ENCODE measurements at places on chromosomes 2 and 18.
A peak's percentile ranks its signal among the peaks of the same experiment; 100 is the strongest.

GRCh38 chr2:196959734-196960338, 33.3 kb upstream of the PGAP1 start:
- DNase-seq: no peak

GRCh38 chr2:229087267-229087666, 183.8 kb downstream of the PID1 start:
- DNase-seq: no peak

- DNase-seq: no peak
These were observed 68.9 kb downstream of the TRABD2A start for GRCh38 chr2:84811839-84812431.

DNA sequence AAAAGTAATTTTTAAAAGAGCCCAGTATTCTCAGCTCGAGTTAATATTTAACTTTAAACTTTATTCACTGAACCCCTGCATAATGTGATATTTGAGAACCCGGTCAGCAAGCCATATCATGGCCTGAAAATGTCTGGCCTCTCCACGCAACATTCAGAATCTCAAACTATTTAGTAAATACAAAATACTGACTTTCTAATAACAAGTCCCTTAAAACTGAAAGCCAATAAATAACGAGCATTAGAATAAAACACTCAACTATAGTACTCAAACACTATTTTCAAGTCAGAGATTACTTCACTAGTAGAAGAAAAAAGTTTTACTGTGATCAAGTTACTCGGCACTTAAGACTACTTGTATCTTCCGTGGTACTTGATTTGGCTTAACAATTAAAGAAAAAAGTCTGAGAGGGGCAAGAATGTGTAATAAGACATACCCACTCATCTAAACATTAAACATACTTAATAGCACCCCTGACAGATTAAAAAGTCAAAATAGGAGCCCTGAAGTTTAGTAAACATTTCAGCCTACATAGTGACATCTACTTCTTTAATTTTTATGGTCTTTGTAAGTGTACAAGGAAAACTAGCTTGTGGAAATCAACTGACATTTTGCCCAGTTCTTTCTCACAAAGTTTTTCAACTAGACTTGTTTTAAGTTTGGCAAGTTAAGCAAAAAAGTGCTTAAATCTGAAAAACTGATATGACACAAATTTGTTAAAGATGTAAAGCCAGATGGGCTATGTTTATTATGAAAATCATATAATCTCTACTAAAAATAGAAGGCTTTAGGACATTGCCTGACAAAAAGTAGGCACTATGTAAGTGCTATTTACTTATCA, 38.2 kb downstream of the RTN4 start:
- no peak for DNase-seq

DNA sequence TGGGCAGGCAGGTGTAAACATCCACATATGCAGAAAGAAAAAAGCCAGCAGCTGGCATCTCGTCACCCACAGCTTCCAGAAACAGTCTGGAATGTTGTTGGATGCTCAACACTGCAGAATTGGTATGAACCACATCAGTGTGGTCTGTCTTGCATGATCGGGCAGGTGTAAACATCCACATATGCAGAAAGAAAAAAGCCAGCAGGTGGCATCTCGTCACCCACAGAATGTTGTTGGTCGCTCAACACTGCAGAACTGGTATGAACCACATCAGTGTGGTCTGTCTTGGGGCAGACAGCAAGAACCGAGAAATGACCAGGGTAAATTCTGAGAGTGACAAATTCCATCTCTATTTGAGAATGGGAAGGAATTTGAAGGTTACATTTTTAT, 39.6 kb downstream of the DOCK10 start:
- DNase-seq: no peak

DNA sequence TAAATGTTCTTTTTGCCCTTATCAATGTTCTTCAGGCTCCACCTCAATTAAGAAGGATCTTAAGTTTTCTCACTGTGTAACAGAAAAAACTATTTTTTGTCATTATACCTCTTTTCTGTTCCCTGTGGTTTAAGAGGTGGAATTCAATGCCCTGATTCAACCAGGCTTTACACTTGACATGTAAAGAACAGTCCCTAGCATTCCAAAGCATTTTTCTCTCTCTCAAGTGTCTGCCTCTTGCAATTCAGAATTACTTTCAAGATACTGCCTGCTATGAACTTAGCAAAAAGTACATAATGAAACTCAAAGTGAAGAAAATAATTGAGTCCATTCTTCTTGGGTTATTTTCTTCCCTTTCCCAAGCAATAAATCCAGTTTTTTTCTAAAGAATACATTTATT, 160.6 kb upstream of the NOL4 start:
- no peak for DNase-seq

DNA sequence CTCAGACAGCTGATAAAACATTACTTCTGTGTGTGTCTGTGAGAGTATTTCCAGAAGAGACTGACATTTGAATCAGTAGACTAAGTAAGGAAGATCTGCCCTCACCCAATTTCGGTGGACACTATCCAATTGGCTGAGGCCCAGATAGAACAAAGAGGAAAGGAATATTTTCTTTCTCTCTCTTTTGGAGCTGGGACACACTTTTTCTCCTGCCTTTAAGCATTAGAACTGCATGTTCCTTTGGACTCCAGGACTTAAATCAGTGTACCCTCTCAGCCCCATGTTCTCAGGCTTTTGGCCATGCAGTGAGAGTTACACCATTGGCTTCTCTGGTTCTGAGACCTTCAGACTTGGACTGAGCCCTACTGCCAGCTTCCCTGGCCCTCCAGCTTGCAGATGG, 3.3 kb upstream of the SRBD1 start:
- no peak for DNase-seq

- peak; percentile 44 for DNase-seq
These were observed 219.5 kb upstream of the NRP2 start for GRCh38 chr2:205462681-205463345.

DNA sequence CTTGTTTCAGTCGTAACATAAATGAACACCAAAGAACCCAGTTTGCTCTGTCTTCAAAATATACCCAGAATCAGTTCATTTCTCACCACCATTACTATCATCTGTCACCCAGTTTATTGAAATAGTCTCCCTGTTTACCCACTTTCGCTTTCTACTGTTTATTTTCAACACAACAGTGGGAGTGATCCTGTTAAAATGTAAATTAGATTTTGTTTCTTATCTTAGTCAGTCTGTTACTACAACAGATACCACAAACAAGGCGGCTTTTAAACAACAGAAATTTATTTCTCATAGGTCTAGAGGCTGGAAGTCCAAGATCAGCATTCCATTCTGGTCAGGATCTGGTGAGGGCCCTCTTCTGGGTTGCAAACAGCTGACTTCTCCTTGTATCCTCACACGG, 74.8 kb downstream of the ARHGAP15 start:
- DNase-seq: no peak

DNA sequence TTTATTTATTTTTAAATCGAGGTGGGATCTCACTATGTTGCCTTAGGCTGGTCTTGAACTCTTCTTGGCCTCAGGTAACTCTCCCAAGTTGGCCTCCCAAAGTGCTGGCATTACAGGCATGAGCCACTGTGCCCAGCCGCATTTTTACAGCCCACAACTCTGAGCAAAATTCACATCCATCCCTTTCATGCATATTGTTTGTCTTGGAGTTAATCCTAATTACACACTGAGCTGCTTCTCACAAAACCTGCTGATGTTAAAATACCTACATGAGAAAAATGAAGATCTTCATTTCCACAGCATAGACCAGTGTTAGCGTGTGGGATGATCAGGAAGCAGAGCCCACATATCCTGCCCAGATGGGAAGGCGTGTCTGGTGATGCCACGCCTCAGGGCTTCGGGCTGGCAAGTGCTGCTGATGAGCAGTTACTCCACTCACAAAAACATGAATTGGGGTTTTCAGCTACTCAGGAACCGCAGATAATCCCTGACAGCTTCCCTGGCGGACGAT, 14.6 kb downstream of the ITGB1BP1 start:
- peak; percentile 16 for DNase-seq

- DNase-seq: no peak
These were observed 78.2 kb downstream of the MYL12B start for GRCh38 chr18:3340015-3340681.

- no peak for DNase-seq
These were observed 43.8 kb downstream of the KANSL3 start for GRCh38 chr2:96594282-96594681.

DNA sequence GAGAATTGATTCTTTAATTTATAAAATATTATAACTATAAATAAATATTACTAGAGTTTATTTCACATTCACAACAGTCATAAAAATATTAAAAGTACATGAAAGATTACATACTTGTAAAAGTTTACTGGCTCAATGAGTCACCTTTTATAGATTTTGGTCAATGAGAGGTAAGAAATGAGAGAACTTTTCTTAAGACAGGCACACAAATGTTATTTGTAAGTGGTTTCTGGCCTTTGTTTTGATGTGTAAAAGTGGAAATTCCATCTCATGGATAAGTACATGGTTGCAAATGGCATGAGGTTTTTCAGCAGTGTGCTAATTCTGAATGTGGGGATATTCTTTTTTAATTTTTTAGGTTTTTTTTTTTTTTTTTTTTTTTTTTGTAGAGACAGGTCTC, 63.8 kb downstream of the TTC27 start:
- no peak for DNase-seq

DNA sequence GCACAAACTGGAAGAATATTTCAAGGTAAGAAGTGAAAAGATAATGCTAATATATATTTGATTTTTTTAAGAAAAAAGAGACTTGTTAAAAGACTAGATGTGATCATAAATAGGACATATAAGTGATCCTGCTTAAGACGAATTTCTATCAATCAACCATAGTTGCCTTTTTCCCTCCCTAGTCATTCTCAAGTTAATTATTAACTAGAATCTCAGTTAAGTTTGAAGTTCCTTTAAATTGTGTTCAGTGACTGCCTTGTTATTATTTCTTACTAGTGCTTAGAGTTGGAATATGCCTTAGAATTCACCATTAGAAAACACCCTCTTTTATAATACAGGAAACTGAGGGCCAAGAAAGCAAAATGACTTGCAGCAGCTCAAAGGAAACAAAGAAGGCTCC, 141.5 kb upstream of the SP5 start:
- DNase-seq: no peak

- DNase-seq: no peak
These were observed 106.2 kb upstream of the EPC2 start for GRCh38 chr2:148538375-148538774.

- no peak for DNase-seq
These were observed 86.3 kb downstream of the PMS1 start for GRCh38 chr2:189870381-189871085.

GRCh38 chr2:221285148-221285547, 287.0 kb downstream of the EPHA4 start:
- peak; percentile 43 for DNase-seq

DNA sequence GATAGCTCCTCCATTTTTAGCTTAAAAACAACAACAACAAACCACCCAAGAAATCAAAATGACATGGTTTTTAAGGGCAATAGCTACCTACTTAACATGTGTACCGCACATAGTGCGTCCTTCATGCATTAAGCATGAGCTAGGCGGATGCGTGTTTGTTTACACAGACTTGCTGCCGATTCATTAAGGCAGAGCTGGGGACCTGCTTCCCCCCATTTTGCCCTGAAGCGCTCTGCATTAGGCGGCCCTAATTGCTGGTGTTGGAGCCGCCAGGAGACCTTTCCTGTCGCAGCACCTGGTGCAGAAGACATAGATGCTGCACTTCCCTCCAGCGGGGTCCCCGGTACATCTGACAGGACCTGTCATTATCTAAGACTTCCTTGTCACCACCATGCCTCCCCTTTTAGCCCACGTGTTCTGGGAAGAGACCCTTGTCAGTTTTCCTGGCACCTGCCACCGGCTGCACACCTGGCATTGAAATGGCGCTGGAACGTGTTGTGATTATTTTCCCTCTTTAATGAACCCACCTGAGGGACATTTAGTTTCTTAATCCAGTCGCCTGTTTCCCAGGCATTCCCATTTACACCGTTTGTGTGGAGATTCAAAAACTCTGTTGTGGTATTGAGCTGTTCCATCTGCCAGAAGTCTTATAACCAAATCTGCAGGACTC, 261.1 kb upstream of the RAB12 start:
- DNase-seq: no peak

DNA sequence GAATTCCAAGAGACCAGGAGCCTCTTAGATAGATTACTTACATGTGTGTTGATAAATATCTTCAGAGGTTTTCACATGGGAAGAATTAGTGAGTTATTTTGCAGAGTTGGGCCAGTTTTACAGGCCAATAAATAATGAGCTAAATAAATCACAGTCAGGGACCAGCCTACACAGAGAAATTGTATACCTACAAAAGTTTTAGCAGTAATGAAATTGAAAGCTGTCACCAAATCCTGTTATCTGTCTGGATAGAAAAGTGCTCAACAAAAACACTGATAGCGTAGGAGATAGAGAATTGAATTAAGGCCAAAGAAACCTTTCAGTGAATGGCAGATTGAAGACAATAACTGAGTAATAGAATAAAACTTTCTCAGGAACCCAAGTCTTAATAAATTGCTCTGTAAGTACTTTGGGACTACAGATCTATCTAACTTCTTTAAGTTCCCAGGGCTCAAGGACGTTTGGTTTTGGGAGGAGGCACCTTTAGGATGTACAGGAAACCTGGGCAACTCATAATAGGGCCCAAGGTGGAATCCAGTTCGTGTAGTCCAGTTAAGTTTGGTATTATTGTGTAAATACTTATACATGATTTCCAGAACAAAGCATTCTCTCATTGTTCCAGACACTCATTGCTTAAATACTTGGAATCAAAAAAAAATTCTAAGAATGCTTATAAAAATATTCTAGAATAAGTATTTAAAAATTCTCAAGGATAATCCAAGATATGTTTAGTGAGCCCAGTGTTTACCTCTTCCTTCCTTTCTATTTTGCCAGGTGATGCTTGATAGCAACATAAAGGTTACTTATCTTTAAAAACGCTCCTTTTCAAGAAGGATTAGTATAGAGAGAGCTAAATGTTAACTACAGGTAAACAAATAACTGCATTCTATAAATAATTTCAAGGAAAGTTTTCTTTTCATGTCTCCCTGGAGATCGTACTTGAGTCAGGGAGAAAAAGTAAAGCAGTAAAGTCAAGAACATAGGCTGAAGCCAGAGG, 134.5 kb downstream of the NCKAP5 start:
- DNase-seq: no peak

GRCh38 chr18:35042389-35043071, 1.3 kb downstream of the MAPRE2 start:
- no peak for DNase-seq

GRCh38 chr2:241885291-241885945, 15.9 kb downstream of the RTP5 start:
- DNase-seq: no peak

GRCh38 chr2:96839293-96839874, 4.4 kb downstream of the ANKRD23 start:
- peak; percentile 25 for DNase-seq

DNA sequence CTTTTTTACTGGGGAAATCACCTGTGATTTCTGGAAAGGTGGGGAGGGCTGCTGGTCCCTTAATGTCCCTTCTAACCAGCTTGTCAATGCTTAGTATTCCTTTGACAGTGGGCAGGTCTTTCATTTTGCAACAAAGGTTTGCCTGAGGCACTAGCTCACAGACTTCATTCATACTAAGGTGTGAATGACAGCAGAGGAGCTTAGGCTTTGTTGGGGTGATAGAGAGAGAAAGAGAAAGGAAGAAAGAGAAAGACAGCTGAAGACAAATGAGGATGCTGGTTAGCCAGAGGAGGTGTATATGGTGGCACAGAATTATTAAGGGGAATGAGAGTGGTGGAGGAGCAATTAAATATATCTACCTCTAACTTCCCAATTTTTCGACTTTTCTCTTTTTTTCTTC, 28.9 kb upstream of the GTF2A1L start:
- no peak for DNase-seq

GRCh38 chr2:207141386-207141785, 24.4 kb downstream of the KLF7 start:
- DNase-seq: no peak

Measured in fibroblast of skin of abdomen (primary cell).